ENCODE measurements at places on chromosomes 4 and X.

- no peak overlapping the region for H3K27ac ChIP-seq
- no peaks in the 10 kb centered on the region for H3K27me3 ChIP-seq
- no peaks in the 10 kb centered on the region for H3K4me1 ChIP-seq
- H3K4me3 ChIP-seq: no peak overlapping the region
- no peak for DNase-seq
These were observed 244.1 kb downstream of the RAB28 start for GRCh38 chr4:13240066-13240465.

GRCh38 chrX:133185938-133186337 lies 32.2 kb downstream of the TFDP3 start:
- no peaks in the 10 kb centered on the region for H3K27me3 ChIP-seq
- no peaks in the 10 kb centered on the region for H3K36me3 ChIP-seq
- no peak overlapping the region for H3K4me3 ChIP-seq
- H3K27ac ChIP-seq: no peak overlapping the region
- DNase-seq: no peak

- no peaks in the 10 kb centered on the region for H3K4me1 ChIP-seq
- H3K27ac ChIP-seq: no peak overlapping the region
- no peaks in the 10 kb centered on the region for H3K27me3 ChIP-seq
- H3K4me3 ChIP-seq: no peak overlapping the region
These were observed 52.7 kb downstream of the ASB9 start for GRCh38 chrX:15217161-15217560.

GRCh38 chr4:88793475-88793874 lies 95.8 kb upstream of the NAP1L5 start:
- H3K36me3 ChIP-seq: peaks cover 15% of the 10 kb centered on the region
- no peak overlapping the region for H3K27ac ChIP-seq
- H3K27me3 ChIP-seq: no peaks in the 10 kb centered on the region
- DNase-seq: no peak

- H3K27ac ChIP-seq: no peak within 1 kb of the TSS
- H3K36me3 ChIP-seq: no peaks in the 10 kb centered on the region
- H3K4me3 ChIP-seq: no peak within 1 kb of the TSS
- no peak for DNase-seq
These were observed at the start of gene HPGDS for GRCh38 chr4:94342694-94343093. TSS of gene HPGDS (minus strand) at chr4:94342836. CDS start at chr4:94334629, 8,207 bp downstream.

- H3K27ac ChIP-seq: no peak overlapping the region
- H3K27me3 ChIP-seq: no peaks in the 10 kb centered on the region
- no peak overlapping the region for H3K4me3 ChIP-seq
- DNase-seq: no peak
- H3K36me3 ChIP-seq: no peaks in the 10 kb centered on the region
These were observed 19.2 kb upstream of the TLR1 start for GRCh38 chr4:38823766-38824165.

- DNase-seq: no peak
- H3K36me3 ChIP-seq: peaks cover 87% of the 10 kb centered on the region
- no peak overlapping the region for H3K27ac ChIP-seq
- no peaks in the 10 kb centered on the region for H3K4me1 ChIP-seq
- no peak overlapping the region for H3K4me3 ChIP-seq
These were observed 70.5 kb upstream of the COX18 start for GRCh38 chr4:73139991-73140390.

DNA sequence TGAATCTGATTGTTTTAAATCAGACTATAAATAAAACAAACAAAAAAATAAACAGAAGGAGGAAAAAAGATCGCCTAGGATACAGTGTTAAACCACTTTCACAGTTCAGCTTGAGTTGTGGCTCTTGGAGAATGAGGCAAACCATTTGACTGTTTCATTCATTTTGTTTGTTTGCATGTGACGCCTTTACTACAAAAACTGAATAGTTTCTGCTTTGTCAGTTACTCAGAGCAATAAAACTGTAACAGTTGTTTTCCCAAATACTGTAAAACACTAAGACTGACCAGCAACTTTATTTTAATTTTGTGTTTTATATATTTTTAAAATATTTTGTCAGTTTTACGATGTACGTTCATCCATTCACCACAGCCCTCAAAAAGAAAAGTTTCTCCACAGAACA lies 214.5 kb downstream of the FBXW7 start:
- H3K36me3 ChIP-seq: peaks cover 46% of the 10 kb centered on the region
- H3K27ac ChIP-seq: no peak overlapping the region
- H3K4me3 ChIP-seq: no peak overlapping the region
- H3K27me3 ChIP-seq: no peaks in the 10 kb centered on the region
- no peak for DNase-seq
- H3K4me1 ChIP-seq: peaks cover 12% of the 10 kb centered on the region

DNA sequence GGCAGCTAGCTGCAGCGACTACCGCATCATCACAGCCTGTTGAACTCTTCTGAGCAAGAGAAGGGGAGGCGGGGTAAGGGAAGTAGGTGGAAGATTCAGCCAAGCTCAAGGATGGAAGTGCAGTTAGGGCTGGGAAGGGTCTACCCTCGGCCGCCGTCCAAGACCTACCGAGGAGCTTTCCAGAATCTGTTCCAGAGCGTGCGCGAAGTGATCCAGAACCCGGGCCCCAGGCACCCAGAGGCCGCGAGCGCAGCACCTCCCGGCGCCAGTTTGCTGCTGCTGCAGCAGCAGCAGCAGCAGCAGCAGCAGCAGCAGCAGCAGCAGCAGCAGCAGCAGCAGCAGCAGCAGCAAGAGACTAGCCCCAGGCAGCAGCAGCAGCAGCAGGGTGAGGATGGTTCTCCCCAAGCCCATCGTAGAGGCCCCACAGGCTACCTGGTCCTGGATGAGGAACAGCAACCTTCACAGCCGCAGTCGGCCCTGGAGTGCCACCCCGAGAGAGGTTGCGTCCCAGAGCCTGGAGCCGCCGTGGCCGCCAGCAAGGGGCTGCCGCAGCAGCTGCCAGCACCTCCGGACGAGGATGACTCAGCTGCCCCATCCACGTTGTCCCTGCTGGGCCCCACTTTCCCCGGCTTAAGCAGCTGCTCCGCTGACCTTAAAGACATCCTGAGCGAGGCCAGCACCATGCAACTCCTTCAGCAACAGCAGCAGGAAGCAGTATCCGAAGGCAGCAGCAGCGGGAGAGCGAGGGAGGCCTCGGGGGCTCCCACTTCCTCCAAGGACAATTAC lies 1.4 kb downstream of the AR start:
- peak; percentile 28 for DNase-seq
- peaks cover 14% of the 10 kb centered on the region for H3K4me1 ChIP-seq
- no peak overlapping the region for H3K27ac ChIP-seq
- H3K4me3 ChIP-seq: peak overlapping the region; percentile 46
- no peaks in the 10 kb centered on the region for H3K36me3 ChIP-seq

DNA sequence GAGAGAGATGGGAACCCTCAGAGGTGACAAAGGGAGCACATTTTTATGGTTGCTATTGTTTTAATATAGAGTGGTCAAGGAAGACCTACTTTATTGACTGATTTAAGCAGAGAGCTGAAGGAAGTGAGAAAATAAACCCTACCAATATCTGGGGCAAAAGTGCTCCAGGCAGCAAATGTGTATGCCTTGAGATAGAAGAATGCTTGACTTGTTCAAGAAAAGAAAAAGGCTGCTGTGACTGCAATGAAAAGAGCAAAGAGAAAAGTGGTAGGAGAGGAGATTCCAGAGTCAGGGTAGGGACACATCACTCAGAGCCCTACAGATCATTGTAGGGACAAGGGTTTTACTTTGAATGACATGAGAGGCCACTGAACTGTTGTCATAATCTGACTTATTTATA lies 26.0 kb downstream of the STAP1 start:
- H3K27ac ChIP-seq: no peak overlapping the region
- H3K36me3 ChIP-seq: no peaks in the 10 kb centered on the region
- H3K27me3 ChIP-seq: no peaks in the 10 kb centered on the region
- H3K4me3 ChIP-seq: no peak overlapping the region

- no peak overlapping the region for H3K4me3 ChIP-seq
- no peak for DNase-seq
- H3K4me1 ChIP-seq: peaks cover 37% of the 10 kb centered on the region
- no peaks in the 10 kb centered on the region for H3K27me3 ChIP-seq
These were observed 3.2 kb downstream of the TMEM165 start for GRCh38 chr4:55398966-55399365.

DNA sequence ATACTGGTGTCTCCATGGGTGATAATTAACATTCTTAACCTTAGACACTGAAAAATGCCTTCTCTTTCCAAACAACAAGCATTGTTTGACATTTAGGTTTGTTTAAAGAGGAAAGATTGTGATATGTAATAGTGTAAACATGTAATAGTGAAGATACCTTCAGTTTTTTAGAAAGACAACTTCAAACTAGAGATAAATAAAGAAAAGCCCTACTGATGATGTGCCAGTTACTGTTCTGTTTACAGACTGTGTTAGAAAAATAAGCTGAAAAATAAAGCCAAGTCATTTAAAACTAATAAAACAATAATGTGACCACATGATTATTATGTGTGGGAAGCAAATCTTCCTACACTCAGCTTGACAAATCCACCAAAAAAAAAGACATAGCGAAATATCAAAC lies 2035.3 kb upstream of the TENM3 start:
- H3K27me3 ChIP-seq: no peaks in the 10 kb centered on the region
- H3K36me3 ChIP-seq: no peaks in the 10 kb centered on the region
- no peaks in the 10 kb centered on the region for H3K4me1 ChIP-seq
- DNase-seq: no peak
- no peak overlapping the region for H3K4me3 ChIP-seq

GRCh38 chr4:184387351-184387750 lies 87.0 kb downstream of the IRF2 start:
- H3K36me3 ChIP-seq: peaks cover 56% of the 10 kb centered on the region
- H3K27me3 ChIP-seq: no peaks in the 10 kb centered on the region
- H3K4me3 ChIP-seq: no peak overlapping the region
- no peak for DNase-seq
- peaks cover 51% of the 10 kb centered on the region for H3K4me1 ChIP-seq

- no peaks in the 10 kb centered on the region for H3K27me3 ChIP-seq
- H3K36me3 ChIP-seq: no peaks in the 10 kb centered on the region
- H3K27ac ChIP-seq: no peak overlapping the region
These were observed 11.3 kb upstream of the SMS start for GRCh38 chrX:21929209-21929608.

- DNase-seq: no peak
- no peaks in the 10 kb centered on the region for H3K4me1 ChIP-seq
- no peaks in the 10 kb centered on the region for H3K27me3 ChIP-seq
- no peaks in the 10 kb centered on the region for H3K36me3 ChIP-seq
- no peak overlapping the region for H3K27ac ChIP-seq
These were observed 598.0 kb upstream of the AADAT start for GRCh38 chr4:170687751-170688150.

GRCh38 chr4:159298502-159298901 lies 195.6 kb downstream of the RAPGEF2 start:
- H3K4me1 ChIP-seq: peaks cover 26% of the 10 kb centered on the region
- H3K27ac ChIP-seq: no peak overlapping the region
- no peaks in the 10 kb centered on the region for H3K36me3 ChIP-seq
- no peaks in the 10 kb centered on the region for H3K27me3 ChIP-seq

- H3K36me3 ChIP-seq: no peaks in the 10 kb centered on the region
- no peaks in the 10 kb centered on the region for H3K4me1 ChIP-seq
- DNase-seq: no peak
- peaks cover 21% of the 10 kb centered on the region for H3K27me3 ChIP-seq
- no peak overlapping the region for H3K4me3 ChIP-seq
These were observed 38.1 kb downstream of the RNF212 start for GRCh38 chr4:1075225-1075624.

- no peaks in the 10 kb centered on the region for H3K36me3 ChIP-seq
- peak; percentile 2 for DNase-seq
- H3K4me1 ChIP-seq: no peaks in the 10 kb centered on the region
- no peak overlapping the region for H3K27ac ChIP-seq
These were observed 134.0 kb downstream of the HTR2C start for GRCh38 chrX:114717921-114718320.

DNA sequence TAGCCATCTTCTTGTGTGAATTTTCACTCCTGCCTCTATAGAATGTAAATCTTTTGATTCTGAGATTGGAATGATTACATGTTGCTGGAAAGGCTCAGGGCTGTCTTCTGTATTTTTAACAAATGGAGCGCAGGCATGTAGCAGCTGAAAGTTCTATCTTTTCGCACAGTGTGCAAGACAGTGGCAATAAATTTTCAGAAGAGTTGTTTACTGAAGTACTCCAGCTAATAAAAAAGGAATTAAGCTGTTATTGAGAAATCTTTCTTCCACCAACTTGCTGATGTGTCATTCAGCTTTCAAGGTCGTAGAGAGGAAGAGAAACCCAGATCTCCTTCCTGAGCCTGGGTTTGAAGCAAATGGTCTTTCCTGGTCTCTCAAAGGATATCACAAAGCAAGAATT lies 122.0 kb upstream of the PUDP start:
- no peaks in the 10 kb centered on the region for H3K36me3 ChIP-seq
- no peak for DNase-seq
- H3K4me1 ChIP-seq: no peaks in the 10 kb centered on the region
- H3K4me3 ChIP-seq: no peak overlapping the region
- H3K27me3 ChIP-seq: no peaks in the 10 kb centered on the region
- H3K27ac ChIP-seq: no peak overlapping the region

GRCh38 chr4:116847616-116848015 lies 237.8 kb downstream of the TRAM1L1 start:
- DNase-seq: no peak
- no peaks in the 10 kb centered on the region for H3K27me3 ChIP-seq
- no peak overlapping the region for H3K27ac ChIP-seq
